NCI-H1092 treated with DMSO at 0.1 percent for 48 hours (cell line): ENCODE measurements at places on chromosomes 5 and 9.

DNA sequence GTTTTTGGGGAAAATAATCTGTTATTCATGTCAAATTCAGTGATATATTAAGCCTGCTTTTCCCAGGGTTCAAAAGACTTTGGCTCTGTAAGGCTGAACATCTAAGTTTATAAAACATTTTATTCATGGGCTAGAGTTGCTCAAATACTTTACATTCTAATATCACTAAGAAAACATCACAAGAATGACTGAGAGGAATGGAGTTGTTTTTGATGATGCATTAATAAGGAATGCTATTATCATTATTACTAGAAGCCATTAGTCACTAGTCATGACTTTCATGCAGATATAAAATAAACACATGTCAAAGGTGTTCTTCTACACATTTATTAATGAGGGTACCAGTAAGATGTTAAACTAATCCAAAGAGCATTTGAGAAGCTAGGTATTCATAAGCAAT is 185.5 kb upstream of the KCNN2 start:
- DNase-seq: no peak

GRCh38 chr5:154534457-154535050 is 56.5 kb upstream of the HAND1 start:
- no peak for DNase-seq

DNA sequence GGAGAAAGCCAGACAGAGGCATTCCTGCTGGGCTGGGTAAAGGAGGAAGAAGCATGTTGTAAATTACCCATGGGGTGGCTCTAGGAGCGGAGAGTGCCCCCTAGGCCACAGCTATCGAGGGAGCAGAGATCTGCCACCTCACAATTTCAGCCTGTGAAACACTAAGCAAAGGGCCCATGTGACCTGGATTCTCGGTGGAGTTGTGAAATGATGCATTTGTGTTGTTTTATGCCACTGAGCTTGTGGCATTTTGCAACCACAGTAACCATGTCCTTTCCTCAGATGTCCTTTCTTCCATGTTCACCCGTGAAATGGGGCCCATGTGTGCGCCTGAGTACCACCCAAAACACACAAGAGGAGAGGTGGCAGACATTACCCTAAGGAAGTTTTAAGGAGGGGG is 159.3 kb downstream of the SYK start:
- no peak for DNase-seq

DNA sequence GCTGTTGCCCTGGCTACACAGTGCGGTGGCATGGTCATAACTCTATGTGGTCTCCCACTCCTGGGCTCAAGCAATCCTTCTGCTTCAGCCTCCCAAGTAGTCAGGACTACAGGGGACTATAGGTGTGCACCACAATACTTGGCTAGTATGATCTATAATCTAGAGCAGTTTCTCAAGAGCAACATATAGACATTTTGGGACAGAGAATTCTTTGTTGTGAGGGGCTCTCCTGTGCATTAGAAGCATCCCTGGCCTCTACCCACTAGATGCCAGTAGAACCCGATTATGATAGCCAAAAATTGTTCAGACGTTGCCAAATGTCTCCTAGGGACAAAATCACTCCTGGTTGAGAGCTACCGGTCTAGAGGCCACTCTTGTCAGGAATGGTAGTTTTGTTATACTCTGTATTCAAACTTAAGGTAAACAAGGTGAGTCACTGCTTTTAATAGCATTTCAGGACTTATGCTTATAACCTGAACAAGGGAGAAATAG is 7.2 kb downstream of the ANKHD1 start:
- no peak for DNase-seq

GRCh38 chr5:131196331-131196730 is 25.6 kb downstream of the LYRM7 start:
- no peak for DNase-seq

DNA sequence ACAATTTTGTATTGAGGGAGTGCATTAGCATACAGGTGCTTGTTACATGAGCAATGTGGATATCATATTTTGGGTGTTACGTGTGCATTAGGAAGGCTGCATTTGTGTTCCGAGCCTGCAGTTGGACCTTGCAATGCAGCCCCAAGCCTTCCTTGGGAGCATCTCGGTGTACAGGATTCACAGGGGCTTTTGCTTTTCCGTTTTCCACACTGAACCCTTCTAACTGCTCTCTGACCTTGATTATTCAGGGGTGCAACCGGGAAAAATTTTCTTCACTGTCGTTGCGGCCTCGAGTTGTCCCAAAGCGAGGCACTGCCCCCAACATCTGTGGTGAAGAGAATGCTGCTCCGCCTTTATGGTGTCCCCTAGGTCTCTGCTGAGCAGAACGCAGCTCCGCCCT is 80.1 kb upstream of the PLEKHG4B start:
- DNase-seq: no peak

DNA sequence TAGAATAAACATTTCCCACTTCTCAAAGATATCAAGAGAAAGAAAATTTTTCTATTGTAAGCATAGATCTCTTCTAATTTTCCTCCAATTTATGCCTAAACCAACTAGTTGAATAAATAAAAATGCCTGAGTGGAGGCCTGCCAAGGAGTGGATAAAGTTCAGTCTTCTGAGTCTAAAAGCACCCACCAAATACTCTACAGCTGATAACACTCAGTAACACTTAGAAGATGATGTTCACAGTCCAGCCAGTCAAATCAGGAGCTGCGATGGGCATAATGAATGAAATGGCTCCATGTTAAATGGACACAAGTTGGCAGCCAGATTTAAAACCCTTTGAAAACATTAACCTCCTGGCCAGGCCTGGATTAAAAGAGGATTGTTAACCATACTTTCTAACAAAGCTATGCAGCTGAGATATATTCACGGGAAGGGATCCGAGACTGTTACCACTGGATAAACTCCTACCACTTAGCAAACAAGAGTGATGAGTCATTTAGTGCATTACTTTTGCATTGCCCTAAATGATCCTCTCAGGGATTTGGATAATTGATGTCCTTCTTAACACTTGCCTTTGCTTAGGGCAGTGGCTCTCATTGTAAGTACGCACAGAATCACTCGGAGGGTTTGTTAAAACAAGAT is 63.7 kb upstream of the CCDC112 start:
- DNase-seq: no peak

GRCh38 chr5:151222790-151223446 is 974 bp downstream of the CCDC69 start:
- no peak for DNase-seq

DNA sequence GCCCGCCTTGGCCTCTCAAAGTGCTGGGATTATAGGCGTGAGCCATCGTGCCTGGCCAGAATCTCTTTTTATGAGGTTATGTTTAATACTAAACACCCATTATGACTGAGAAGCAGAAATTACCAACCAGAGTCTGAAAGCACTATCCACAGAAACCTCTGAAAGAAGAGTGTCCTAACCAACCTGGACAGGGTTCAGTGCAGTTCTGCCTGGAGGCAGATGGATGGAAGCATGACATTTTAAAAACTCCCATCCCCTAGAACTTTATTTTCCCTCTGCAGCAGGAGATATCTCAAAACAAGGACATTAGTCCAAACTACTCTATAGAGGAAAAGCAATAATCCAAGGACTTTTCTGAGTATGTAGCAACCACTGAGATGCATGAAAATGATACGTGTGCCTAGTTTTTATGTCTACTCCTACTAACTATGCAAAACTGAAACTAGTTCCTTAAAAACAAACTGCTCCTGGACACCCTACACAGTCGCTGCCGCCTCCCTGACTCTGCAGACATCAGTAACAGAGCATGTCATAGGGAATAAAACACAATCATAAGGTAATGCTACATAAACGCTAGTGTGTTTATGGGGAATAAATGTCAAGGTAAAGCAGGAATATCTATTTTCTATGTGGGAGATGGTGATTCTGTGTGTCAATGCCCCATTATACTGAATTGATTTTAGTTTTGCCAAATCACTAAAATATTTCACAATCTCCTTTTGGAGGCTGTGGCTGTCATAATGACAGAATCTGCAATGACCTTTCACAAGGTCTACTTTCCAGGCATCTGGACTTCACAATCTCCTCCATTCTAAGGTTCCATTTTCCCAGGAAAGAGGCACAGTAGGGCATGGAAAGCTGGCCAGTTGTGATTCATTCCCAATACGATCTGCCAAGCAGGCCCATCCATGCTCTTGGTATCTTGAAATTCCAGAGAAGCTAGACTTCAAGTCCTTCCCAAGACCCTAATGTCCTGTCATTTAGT is 122.8 kb downstream of the SIL1 start:
- no peak for DNase-seq

DNA sequence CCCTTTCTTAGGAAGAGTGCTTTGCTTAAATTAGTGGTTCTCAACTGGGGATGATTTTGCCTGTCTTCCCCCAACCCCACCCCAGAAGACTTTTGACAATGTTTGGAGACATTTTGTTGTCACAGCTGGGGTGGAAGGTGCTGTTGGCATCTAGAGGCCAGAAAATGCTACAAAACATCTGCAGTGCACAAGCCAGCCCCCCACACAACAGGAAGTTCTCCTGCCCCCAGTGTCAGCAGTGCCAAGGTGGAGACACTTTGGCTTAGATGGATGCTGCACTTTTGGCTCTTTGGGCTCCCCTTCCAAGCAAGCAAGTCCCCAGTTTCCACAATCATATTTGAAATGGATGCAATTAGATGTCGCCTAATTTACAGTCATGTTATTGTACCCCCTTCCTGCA is 2.7 kb downstream of the HEMGN start:
- no peak for DNase-seq

- DNase-seq: no peak
Observed at GRCh38 chr5:170836226-170836625, 25.6 kb upstream of the RANBP17 start.

- DNase-seq: no peak
Observed at GRCh38 chr9:129597355-129598088, 23.4 kb downstream of the C9orf50 start.
